ENCODE measurements at places on chromosomes 16 and 17. TPM values are rescaled to one million over a fixed set of nuclear protein-coding genes. Genes with fewer than 3 reads are reported as not detected.

DNA sequence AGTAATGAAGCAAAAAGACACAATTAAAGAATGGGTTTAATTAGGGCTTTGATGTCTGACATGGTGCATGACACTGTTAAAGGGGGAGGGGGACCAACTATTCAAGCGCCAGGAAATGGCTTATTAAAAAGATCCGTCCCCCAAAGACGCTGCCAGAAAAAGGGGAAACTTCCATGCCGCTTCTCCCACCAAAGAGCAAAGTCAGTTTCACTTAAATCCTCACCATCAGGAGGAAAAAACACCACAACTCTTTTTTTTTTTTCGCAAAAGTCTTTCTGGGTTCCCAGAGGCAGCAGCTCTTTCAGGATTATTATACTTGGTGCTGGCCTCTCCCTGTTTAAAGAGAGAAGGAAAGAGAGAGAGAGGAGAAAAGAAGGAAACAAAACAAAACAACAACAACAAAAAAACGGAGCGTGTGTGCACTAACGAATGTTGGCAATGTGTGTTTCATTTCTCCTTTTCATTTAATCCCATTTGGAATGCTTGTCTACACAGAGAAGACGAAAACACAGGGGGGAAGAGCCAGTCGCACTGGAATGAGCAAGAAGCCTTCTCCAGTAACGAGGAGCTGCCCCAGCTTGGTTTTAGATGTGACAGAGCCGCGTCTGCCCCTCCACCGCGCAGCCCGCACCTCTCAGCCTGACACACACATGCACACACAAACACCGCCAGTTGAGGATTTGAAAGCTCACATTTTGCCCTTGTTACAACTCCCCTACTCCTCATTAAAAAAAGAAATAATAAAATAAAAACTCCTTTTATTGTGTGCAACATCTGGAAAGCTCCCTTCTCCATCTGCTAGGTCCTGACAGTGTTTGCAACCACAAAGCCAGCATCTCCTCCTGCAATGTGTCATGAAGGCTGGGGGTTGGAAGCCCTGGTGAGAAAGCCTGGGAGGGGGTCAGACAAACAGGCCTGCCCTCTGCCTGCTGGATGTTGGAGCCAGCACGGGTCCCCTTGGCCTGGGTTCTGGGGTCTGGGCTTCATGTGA is 32.7 kb upstream of the AXIN2 start:
- no peak overlapping the region for H3K27ac ChIP-seq
- H3K36me3 ChIP-seq: no peaks in the 10 kb centered on the region
- no peaks in the 10 kb centered on the region for H3K27me3 ChIP-seq
- H3K4me3 ChIP-seq: no peak overlapping the region

DNA sequence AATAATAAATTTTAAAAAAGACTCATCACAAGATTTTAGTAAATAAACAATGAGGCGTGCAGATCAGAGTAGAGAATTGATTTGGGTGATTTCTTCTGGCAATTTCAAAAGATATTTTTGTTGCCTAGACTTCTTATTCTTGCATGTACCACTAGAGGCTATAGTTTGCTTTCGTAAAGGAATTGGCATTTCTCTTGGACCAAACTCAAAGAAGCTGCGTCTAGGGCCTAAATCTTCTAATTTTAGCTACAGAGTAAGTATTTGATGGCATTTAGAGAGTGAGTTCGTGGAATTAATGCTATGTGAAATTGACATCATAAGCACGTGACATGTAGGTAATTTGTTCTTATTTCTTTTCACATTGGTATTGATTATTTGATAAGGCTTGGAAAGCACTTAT is 24.4 kb upstream of the ABCC11 start:
- no peak for DNase-seq
- no peaks in the 10 kb centered on the region for H3K4me1 ChIP-seq
- H3K4me3 ChIP-seq: no peak overlapping the region
- no peaks in the 10 kb centered on the region for H3K27me3 ChIP-seq
- H3K27ac ChIP-seq: no peak overlapping the region

GRCh38 chr17:3665834-3666233 is 2.5 kb downstream of the TAX1BP3 start:
- H3K4me1 ChIP-seq: peaks cover 8% of the 10 kb centered on the region
- H3K4me3 ChIP-seq: no peak overlapping the region
- no peaks in the 10 kb centered on the region for H3K36me3 ChIP-seq
- H3K27ac ChIP-seq: no peak overlapping the region
- no peaks in the 10 kb centered on the region for H3K27me3 ChIP-seq

- H3K36me3 ChIP-seq: no peaks in the 10 kb centered on the region
- no peak for DNase-seq
- H3K4me3 ChIP-seq: no peak overlapping the region
- H3K27ac ChIP-seq: no peak overlapping the region
Measured at GRCh38 chr17:43338886-43339516, 59.8 kb upstream of the ARL4D start.

- H3K4me3 ChIP-seq: no peak overlapping the region
- H3K4me1 ChIP-seq: no peaks in the 10 kb centered on the region
- H3K36me3 ChIP-seq: no peaks in the 10 kb centered on the region
- no peaks in the 10 kb centered on the region for H3K27me3 ChIP-seq
Measured at GRCh38 chr17:17564323-17564722, 27.2 kb downstream of the PEMT start.

- H3K27me3 ChIP-seq: no peaks in the 10 kb centered on the region
- no peak overlapping the region for H3K27ac ChIP-seq
- H3K4me1 ChIP-seq: peaks cover 11% of the 10 kb centered on the region
- H3K36me3 ChIP-seq: no peaks in the 10 kb centered on the region
Measured at GRCh38 chr17:76793775-76794174, 55.9 kb downstream of the MFSD11 start.

- H3K27ac ChIP-seq: no peak overlapping the region
- H3K27me3 ChIP-seq: no peaks in the 10 kb centered on the region
- H3K4me1 ChIP-seq: no peaks in the 10 kb centered on the region
- no peak for DNase-seq
- no peaks in the 10 kb centered on the region for H3K36me3 ChIP-seq
Measured at GRCh38 chr16:61362585-61362984, 673.7 kb downstream of the CDH8 start.

DNA sequence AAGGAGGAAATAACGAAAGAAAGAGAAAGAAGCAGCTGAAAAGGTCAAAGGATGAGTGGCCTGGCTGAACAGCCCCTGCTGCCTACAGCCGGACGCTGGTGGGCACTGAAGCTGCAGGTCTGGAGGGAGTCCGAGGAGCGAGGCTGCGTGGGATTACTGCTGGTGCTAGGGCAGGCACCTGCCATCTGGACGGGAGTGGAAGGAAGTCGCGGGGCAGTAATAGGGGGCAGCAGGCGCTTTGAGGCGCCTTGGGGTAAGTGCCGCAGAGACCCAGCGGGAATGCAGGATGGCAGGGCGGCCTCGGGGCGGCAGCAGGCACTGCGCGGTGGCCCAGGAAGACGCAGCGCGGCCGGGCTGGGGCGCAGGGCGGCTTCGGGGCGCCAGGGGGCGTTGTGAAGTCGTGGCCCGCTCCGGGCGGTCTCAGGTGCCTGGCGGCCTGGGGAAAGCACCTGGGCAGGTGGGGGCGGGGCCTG is 303 bp upstream of the SCNN1G start:
- H3K4me3 ChIP-seq: no peak overlapping the region
- no peak overlapping the region for H3K27ac ChIP-seq
- DNase-seq: peak; percentile 23
- H3K36me3 ChIP-seq: no peaks in the 10 kb centered on the region

GRCh38 chr17:70447588-70447987 is 278.3 kb downstream of the KCNJ2 start:
- no peak for DNase-seq
- no peaks in the 10 kb centered on the region for H3K4me1 ChIP-seq
- H3K27ac ChIP-seq: no peak overlapping the region
- H3K36me3 ChIP-seq: no peaks in the 10 kb centered on the region
- no peak overlapping the region for H3K4me3 ChIP-seq

DNA sequence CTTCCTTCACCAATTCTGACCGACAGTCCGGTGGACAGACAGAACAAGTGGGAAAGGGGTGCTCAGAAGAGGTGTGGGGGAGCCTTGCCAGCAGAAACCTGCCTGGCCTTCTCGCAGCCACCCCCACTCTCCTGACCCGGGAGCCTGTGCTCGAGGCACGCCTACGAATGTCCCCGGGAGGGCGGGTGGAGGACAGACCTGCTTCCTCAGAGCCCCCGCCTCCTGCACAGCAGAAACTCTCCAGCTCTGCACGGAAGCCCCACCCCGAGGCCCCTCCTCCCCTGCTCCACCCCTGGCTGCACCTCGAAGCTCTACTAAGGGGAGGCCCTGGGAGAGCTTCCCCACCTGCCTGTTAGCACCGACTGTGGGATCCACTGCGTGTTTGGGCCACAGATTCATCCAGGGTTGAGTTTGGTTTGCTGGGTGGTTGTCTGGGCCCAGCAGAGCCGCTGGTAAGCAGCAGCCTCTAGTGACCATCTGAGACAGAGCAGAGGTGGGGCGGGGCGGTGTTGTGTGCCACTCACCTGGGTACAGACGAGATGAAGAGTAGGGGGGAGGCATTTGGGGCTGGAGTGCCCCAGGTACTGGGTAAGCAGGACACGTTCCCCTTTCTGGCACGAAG is 6.2 kb downstream of the TAF1C start:
- peaks cover 8% of the 10 kb centered on the region for H3K4me1 ChIP-seq
- no peak for DNase-seq
- no peak overlapping the region for H3K4me3 ChIP-seq

GRCh38 chr16:79437764-79438751 is 162.5 kb downstream of the MAF start:
- no peak for DNase-seq
- H3K27ac ChIP-seq: no peak overlapping the region
- no peaks in the 10 kb centered on the region for H3K36me3 ChIP-seq
- no peak overlapping the region for H3K4me3 ChIP-seq

DNA sequence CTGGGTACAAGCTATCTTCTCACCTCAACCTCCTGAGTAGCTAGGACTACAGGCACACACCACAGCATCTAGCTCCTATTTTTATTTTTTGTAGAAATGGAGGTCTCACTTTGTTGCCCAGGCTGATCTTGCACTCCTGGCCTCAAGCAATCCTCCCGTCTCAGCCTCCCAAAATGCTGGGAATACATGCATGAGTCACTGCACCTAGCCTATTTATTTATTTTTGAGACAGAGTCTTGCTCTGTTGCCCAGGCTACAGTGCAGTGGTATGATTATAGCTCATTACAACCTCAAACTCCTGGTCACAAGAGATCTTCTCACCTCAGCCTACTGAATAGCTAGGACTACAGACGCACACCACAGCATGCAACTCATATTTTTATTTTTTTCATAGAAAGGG is 40.1 kb upstream of the RGS9 start:
- DNase-seq: no peak
- H3K27me3 ChIP-seq: no peaks in the 10 kb centered on the region
- peaks cover 12% of the 10 kb centered on the region for H3K4me1 ChIP-seq

GRCh38 chr17:2710803-2711607 is 559 bp downstream of the CLUH start:
- H3K4me1 ChIP-seq: peaks cover 20% of the 10 kb centered on the region
- H3K36me3 ChIP-seq: peaks cover 3% of the 10 kb centered on the region
- no peak for DNase-seq
- H3K27ac ChIP-seq: peak overlapping the region; percentile 68
- no peaks in the 10 kb centered on the region for H3K27me3 ChIP-seq
- H3K4me3 ChIP-seq: peak overlapping the region; percentile 95

- no peak overlapping the region for H3K4me3 ChIP-seq
- no peaks in the 10 kb centered on the region for H3K27me3 ChIP-seq
- peaks cover 76% of the 10 kb centered on the region for H3K36me3 ChIP-seq
- no peak overlapping the region for H3K27ac ChIP-seq
Measured at GRCh38 chr17:77489893-77490255, 349.1 kb downstream of the SEC14L1 start.

DNA sequence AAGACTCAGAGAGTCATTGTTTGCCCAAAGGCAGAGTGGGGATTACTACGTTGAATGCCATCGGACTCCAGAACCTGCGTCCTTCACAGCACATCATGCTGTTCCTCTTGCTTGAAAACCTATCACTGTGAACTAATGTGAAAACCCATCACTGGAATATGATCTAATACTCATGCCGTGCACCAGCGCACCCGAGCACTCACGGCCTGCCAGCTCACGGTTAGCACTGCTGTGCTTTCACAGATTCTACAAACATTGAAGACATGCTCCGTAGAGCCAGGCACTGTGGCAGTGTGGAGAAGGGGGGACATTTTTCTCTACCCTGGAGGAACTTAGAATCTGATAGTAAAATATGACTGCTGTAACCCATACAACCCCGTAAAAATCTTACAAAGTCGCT is 350.4 kb downstream of the C16orf95 start:
- H3K27me3 ChIP-seq: no peaks in the 10 kb centered on the region
- H3K27ac ChIP-seq: no peak overlapping the region
- no peak for DNase-seq
- no peaks in the 10 kb centered on the region for H3K36me3 ChIP-seq

DNA sequence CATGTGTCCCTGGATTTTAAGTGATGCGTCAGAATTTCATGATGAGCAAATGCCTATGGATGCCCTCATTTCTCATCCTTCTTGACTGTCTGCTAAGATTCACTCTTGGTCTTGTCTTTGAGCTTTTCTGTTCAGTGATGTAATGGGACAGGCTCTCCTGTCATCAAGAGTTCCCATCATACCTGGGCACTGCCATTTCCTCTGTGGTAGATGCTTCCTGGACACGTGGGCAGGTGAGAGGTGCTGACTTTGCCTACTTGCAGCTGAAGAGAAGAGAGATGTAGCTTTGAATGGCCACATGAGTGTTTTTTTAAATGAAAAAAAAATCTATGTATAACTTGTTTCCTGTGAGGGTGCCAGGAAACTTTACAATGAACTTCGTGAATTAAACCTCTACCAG is 557.7 kb downstream of the MAF start:
- H3K36me3 ChIP-seq: no peaks in the 10 kb centered on the region
- no peak overlapping the region for H3K27ac ChIP-seq
- no peak overlapping the region for H3K4me3 ChIP-seq
- DNase-seq: no peak
- H3K27me3 ChIP-seq: no peaks in the 10 kb centered on the region
- no peaks in the 10 kb centered on the region for H3K4me1 ChIP-seq

GRCh38 chr16:924063-924462 is 46.7 kb downstream of the LMF1 start:
- no peaks in the 10 kb centered on the region for H3K4me1 ChIP-seq
- no peaks in the 10 kb centered on the region for H3K36me3 ChIP-seq
- no peak overlapping the region for H3K4me3 ChIP-seq
- DNase-seq: no peak
- no peak overlapping the region for H3K27ac ChIP-seq

- H3K27me3 ChIP-seq: no peaks in the 10 kb centered on the region
- no peak for DNase-seq
- no peaks in the 10 kb centered on the region for H3K36me3 ChIP-seq
- H3K4me1 ChIP-seq: no peaks in the 10 kb centered on the region
- no peak overlapping the region for H3K27ac ChIP-seq
- no peak overlapping the region for H3K4me3 ChIP-seq
Measured at GRCh38 chr17:55883149-55883548, 132.3 kb downstream of the PCTP start.

- no peak for DNase-seq
- H3K4me1 ChIP-seq: peaks cover 13% of the 10 kb centered on the region
- no peak overlapping the region for H3K4me3 ChIP-seq
- H3K27me3 ChIP-seq: 0 out of 2 replicates have a peak, but pooled peaks cover 3% of the 10 kb centered on the region
- no peaks in the 10 kb centered on the region for H3K36me3 ChIP-seq
- no peak overlapping the region for H3K27ac ChIP-seq
Measured at GRCh38 chr17:48522031-48522653, 8.7 kb downstream of the HOXB1 start.

GRCh38 chr17:56830726-56831368 is 2.9 kb downstream of the C17orf67 start:
- no peaks in the 10 kb centered on the region for H3K36me3 ChIP-seq
- no peaks in the 10 kb centered on the region for H3K27me3 ChIP-seq
- peaks cover 20% of the 10 kb centered on the region for H3K4me1 ChIP-seq

The WNK4 gene
- total RNA-seq: 0.27 TPM

The TBX21 gene
- 8.3 TPM for total RNA-seq

The VEZF1 gene
- total RNA-seq: 25.7 TPM

The LUC7L3 gene
- total RNA-seq: 129 TPM

The CDR2L gene
- 0.05 TPM for total RNA-seq

The SCGB1C2 gene
- not detected for total RNA-seq

The RAB37 gene
- total RNA-seq: 2.3 TPM

The DCTN5 gene
- 86.6 TPM for total RNA-seq

The GAST gene
- not detected for total RNA-seq

The ASPHD1 gene
- total RNA-seq: not detected
